ENCODE measurements at places on chromosomes 16 and 17.

DNA sequence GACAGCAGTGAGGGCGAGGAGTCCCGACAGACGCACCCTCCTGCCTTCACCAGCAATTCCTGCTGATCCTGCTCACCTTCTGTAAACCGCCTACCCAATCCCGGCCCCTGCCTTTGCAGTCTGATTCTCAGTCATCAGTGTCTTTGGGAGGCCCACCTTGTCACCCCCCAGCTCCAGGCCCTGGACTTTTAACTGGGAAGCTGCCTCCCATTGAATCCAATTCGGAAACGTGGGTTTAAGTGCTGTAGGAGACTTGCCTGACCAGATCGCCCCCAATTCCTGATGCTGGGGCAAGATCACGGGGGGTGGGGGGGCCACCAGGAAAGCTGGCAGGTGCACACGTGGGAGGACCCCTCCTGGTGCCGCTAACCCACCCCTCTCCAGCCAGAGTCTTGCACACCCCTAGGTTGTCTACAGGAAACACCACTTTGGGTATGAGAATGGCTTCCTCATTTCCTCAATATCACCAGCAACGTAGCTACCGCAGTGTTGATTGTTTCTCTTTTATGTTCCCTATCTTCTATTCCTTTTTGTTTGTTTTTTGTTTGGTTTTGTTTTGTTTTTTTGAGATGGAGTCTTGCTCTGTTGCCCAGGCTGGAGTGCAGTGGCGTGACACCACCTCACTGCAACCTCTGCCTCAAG is 46.6 kb upstream of the CMIP start:
- no peak for DNase-seq

DNA sequence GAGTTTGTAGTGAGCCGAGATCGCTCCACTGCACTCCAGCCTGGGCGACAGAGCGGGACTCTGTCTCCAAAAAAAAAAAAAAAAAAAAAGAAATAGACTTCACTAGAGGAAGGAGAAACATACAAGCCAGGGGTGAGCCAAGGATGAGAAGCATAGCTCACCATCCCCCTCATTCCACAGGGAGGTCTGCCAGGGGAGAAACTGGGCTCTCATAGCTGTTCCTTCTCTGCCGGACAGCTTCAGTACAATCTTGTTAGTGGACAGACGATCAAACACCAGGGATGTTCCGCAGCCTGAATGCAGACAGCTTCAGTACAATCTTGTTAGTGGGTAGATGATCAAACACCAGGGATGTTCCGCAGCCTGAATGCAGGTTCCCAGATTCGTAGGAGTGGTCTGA is 509.6 kb downstream of the CDH13 start:
- DNase-seq, result no peak

- DNase-seq, result no peak
These were observed 3.4 kb upstream of the CARD14 start for GRCh38 chr17:80166446-80166845.

DNA sequence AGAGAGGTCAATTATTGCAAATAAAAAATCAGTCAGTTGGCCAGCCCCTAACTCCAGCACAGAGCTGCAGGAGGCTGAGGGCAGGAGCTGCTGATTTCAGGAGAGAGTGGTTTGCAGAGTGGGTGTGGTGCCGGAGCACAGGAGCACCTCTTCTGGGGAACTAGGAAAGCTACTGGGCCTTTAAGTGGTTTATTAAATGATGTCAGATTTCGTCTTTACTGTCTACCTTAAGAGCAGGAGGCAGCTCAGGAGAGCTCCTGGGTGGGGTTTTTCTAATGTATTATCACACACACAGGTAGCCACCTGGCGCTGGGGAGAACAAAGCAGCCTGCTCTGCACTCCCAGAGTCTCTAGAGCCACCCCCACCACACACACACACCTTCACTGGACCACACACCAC is 11.5 kb upstream of the HAS3 start:
- DNase-seq, result no peak

GRCh38 chr16:58047557-58048348 is 22.2 kb downstream of the MMP15 start:
- no peak for DNase-seq

DNA sequence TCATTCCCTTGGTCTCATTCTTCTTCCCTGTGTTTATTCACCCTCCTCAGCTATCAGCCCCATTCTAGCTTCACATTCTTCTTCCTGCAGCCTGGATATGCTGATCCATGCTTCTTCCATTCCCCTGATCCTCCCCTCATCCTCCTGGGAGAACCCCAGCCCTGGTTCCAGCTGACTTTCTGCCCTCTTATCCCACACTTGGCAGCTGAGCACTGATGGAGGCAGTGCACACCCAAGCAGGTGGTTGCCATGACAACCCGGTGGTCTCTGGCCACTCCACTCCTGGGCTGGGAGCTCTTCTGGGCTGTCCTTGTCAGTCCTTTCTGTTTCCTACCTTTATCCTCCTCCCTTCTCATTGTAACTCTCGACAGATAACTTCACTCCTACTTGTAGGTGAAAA is 16.7 kb upstream of the TUBG2 start:
- DNase-seq, result no peak

GRCh38 chr17:3036800-3037199 is 26.6 kb downstream of the OR1D5 start:
- DNase-seq, result no peak

DNA sequence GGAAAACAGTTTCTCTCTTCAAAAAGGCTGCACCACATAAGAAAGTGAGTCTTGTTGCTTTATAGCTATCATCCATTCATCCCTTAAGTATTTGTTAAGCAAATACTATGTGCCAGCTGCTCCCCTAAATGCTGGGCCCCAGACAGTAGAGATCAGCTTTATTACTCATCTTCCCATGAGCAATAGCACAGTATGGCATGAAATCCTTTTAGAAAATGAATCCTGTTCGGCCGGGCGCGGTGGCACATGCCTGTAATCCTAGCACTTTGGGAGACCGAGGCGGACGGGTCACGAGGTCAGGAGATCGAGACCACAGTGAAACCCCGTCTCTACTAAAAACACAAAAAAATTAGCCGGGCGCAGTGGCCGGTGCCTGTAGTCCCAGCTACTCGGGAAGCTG is 99.5 kb downstream of the MYO1D start:
- no peak for DNase-seq

GRCh38 chr17:81978524-81979298 is 1.3 kb downstream of the ASPSCR1 start:
- no peak for DNase-seq

DNA sequence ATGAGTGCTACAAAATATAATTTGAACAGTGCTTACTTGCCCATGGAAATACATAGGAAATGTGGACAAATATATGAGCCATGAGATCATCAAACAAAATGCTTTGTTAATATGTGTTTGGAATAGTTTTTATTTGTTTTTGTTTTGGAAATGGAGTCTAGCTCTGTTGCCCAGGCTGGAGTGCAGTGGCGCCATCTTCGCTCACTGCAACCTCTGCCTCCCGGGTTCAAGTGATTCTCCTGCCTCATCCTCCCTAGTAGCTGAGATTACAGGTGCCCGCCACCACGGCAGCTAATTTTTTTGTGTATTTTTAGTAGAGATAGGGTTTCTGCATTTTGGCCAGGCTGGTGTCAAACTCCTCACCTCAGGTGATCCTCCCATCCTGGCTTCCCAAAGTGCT is 2.8 kb downstream of the CNEP1R1 start:
- no peak for DNase-seq

GRCh38 chr17:9644910-9645751 is at the start of gene USP43:
TSS of gene USP43 (plus strand) at chr17:9645517. CDS start at chr17:9645633, 116 bp downstream.
- peak; percentile 33 for DNase-seq

DNA sequence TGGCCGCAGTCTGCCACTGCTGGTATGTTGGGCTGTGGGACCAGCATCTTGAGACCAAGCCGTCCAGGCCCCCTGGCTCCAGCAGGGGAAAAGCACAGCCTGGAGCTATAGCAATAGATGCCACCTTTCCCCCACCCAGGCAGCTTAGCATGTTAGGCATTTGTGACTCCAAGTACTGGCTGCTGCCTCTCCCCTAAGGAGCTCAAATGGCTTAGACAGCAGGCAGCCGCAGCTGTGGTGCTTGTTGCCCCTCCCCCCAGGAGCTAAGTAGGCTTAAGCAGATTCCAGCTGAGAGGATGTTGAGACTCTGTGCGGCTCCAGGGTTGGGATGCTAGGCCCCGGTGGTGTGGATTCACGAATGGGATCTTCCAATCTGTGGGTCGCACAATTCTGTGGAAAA is 88.8 kb upstream of the ANKFN1 start:
- no peak for DNase-seq

DNA sequence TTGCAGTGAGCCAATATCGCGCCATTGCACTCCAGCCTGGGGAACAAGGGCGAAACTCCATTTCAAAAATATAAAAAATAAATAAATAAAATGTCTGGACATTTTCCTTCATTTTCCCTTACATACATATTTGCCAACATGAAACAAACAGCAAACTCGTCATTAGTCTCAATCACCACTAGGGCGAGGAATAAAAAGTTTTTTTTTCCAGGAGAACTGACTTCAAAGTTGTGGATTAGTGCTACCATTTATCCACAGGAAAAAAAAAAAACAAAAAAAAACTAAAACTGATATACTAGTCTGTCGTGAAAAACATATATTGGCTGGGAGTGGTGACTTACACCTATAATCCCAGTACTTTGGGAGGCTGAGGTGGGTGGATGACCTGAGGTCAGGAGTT is 77.0 kb upstream of the MTMR4 start:
- DNase-seq, result no peak

GRCh38 chr16:69424935-69425784 is 741 bp downstream of the CYB5B start:
- DNase-seq, result no peak

- no peak for DNase-seq
These were observed 83.7 kb downstream of the ITFG1 start for GRCh38 chr16:47377154-47377553.

DNA sequence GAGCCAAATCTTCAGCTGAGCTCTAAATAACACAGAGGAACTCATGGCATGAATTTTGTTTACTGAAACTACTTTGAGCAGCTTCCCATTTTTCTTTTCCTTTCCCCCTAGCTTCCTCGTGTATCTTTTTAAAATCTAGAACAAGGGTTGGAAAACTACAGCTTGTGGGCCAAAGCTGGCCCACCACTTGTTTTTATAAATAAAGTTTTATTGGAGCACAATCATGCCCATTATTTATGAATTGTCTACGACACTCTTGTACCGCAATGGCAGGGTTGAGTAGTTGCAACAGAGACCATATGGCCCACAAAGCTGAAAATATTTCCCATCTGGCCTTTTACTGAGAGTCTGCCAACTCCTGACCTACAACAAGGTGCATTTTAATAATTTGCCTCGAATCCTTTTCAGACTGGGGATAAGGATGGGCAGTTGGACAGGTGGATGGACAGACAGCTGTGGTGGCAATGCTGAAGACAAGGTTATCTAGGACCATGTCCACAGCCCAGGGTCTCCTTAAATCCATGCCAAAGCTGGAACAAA is 87.7 kb downstream of the RMI2 start:
- DNase-seq, result no peak

GRCh38 chr17:2213291-2213960 is 90.2 kb downstream of the SMG6 start:
- DNase-seq, result no peak

- no peak for DNase-seq
These were observed 209.4 kb downstream of the KATNIP start for GRCh38 chr16:27759301-27759871.

- no peak for DNase-seq
These were observed 1.6 kb downstream of the PRSS41 start for GRCh38 chr16:2799859-2800226.

- DNase-seq, result no peak
These were observed 505.0 kb downstream of the GRIN2A start for GRCh38 chr16:9677301-9677653.

DNA sequence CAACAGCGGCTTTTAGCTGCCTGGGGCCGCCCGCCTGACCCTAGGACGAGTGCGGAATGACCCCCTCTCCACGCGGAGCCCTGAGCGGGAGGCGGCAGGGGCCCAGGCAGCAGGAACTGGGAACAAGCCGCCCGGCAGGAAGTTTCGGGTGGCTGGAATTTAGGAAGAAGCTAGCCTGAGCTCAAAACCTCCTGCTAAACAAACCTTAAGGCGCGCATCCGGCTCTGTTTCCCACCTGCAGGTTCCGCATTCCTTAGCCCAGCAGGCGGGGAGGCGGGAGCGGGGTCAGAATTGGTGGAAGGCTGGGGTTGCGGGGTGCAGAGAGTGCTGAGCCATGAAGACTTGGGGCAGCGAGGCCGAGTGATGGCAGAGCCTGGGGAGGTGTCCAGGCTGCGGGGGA is 813.9 kb downstream of the KCNJ18 start:
- no peak for DNase-seq

GRCh38 chr16:47063011-47063724 is 80.6 kb downstream of the NETO2 start:
- DNase-seq, result no peak

- no peak for DNase-seq
These were observed 19.9 kb upstream of the OSGIN1 start for GRCh38 chr16:83932955-83933673.

- no peak for DNase-seq
These were observed 186.1 kb downstream of the RPTOR start for GRCh38 chr17:80730739-80731138.

DNA sequence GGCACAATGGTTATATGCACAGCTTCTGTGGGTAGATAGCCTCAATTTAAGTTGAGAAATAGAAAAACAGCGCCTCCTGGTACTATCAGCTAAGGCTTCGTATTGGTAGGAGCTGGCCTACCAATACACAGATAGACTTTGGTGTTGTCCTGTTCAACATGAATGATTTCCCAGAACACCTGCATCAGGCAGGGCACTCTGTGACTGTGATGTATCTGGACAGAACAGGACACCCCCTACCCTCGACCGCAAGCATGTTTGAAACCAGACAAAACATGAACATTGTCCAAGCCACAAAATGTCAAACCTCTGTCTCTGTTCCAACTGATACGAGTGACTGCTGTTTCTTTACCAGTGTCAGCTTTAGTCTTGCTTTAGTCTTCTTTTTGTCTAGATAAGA is 144.9 kb downstream of the HAPSTR1 start:
- DNase-seq, result no peak

GRCh38 chr17:3385869-3386816 is at the start of gene OR3A2:
TSS of gene OR3A2 (minus strand) at chr17:3386308.
- no peak for DNase-seq

DNA sequence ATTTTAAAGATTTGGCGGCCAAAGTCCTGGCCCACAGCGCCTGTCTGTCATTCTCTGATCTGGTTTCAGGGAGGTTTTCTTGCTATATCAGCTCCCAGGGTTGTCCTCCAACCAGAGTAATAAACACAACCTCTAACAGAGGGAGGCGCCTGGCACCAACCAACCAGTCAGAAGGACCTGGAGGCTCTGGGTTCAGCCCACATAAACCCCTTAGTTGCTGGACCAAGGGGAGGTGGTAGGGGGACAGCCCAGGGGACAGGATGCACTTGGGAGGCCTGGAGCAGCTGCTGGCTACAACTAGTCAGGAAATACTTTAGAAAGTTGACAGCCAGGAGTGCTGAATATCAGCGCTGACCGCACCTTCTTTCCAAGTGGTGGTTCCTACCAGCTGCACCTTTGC is 41.7 kb upstream of the CDRT4 start:
- no peak for DNase-seq
